ENCODE measurements at places on chromosomes 1 and 21.

DNA sequence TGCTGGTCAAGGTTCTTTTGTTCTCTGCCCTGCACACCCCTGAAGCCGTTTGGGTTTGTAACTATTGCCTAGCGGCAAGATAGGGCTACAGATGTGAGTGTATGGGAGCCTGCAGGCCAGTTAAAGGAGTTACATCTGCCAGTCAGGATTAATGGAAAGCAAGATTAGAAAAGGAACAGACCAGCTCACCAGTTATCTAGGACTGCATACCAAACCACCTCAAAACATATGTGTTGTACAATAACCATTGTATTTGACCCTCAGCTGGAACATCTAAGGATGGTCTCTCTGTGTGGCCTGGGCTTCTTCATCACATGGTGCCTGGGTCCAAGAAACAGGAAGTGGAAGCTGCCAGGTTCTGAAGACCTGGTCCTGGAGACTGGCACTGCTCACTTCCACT is 52.5 kb upstream of the FBXO28 start:
- no peak for DNase-seq

DNA sequence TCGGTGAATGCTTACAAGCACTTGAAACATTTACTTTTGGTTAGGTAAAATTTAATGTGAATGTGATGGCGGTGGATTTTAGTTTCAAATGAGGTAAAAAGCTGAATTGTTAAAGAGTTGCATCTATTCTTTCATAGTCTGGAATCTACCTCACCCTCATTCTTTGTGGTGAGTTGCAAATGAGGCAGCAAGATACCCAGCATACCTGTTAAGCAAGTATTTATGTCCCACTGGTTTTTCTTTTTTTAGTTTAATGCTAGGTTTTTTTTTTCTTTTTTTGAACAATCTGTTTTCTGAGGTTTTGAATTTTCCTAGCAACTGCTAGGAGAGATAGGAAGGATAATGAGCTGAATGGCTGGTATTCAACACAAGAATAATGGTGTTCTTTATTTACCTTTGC is 127.9 kb upstream of the CACYBP start:
- DNase-seq = peak; percentile 57

DNA sequence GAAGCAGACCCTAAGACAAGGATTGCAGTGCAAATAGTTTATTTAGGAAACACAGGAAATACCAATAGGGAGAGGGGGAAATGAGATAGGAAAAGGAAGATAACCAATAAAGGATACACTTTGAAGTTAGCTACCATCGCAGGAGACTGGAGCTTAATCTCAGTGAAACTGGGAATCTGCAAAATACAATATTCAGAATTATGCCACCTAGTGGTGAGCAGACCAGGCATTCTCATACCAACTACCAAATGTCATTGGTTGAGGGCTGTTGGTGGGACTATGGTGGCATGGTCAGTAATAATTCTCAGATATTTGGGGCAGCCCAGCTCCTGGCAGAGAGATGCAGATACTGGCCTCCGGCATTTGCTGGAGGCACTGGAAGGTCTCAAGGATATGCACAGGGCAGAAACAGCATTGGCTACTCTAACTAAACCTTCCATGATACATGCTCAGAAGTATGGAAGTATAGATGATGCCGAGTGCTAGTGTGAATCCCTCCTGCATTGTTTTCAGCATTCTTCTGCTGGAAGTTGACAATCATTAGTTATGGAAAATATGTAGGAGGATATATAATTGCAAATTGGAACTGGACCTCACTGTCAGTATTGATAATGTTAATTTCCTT is 11.8 kb upstream of the ZFP69B start:
- no peak for DNase-seq

GRCh38 chr1:27445177-27445936 is 44.6 kb downstream of the WASF2 start:
- DNase-seq = no peak

- no peak for DNase-seq
Measured at GRCh38 chr1:19123837-19124236, 86.2 kb downstream of the UBR4 start.

DNA sequence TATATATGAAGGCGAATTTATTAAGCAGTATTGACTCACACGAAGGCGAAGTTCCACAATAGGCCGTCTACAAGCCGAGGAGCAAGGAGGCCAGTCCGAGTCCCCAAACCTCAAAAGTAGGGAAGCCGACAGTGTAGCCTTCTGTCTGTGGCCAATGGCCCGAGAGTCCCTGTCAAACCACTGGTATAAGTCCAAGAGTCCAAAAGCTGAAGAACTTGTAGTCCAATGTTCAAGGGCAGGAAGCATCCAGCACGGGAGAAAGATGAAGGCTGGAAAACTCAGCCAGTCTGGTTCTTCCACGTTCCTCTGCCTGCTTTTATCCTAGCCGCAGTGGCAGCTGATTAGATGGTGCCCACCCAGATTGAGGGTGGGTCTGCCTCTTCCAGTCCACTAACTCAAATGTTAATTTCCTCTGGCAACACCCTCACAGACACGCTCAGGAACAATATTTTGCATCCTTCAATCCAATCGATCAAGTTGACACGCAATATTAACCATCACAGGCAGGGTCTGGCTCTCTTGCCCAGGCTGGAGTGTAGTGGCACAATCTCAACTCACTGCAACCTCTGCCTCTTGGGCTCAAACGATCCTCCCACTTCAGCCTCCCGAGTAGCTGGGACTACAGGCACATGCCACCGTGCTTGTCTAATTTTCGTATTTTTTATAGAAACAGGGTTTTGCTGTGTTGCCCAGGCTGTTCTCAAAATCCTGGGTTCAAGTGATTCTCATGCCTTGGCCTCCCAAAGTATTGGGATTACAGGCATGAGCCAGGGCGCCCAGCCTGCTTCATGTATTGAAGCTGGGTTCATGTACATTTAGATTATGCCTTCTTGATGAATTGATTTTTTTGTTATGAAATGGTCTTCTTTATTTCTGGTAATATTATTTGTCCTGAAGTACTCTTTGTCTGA is 85.3 kb downstream of the DHRS3 start:
- no peak for DNase-seq

GRCh38 chr1:16367968-16368890 is 1.2 kb downstream of the SZRD1 start:
- DNase-seq = no peak

- no peak for DNase-seq
Measured at GRCh38 chr21:35090403-35090802, 41.3 kb upstream of the RUNX1 start.

- DNase-seq = no peak
Measured at GRCh38 chr1:204453141-204453772, 41.3 kb downstream of the PIK3C2B start.

DNA sequence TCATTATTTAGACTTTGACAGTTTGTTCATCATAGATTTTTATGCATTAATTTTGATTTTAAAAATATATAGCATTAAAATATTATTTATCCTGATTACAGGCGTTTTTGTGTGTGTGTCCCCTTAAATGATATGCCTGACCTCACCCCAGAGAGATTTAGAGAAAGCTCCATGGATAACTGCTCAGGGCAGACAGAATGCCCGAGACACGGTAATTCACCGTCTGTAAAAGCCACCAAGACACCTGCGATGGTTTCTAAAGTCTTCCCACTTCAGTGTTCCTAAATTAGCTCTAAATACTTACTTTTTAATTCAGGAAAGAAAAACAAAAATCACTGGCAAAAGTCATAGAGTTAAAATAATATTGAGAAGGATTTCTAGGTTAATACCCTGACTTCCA is 350.6 kb upstream of the RUNX1 start:
- no peak for DNase-seq

GRCh38 chr1:66978201-66978600 is 53.4 kb downstream of the MIER1 start:
- DNase-seq = no peak

DNA sequence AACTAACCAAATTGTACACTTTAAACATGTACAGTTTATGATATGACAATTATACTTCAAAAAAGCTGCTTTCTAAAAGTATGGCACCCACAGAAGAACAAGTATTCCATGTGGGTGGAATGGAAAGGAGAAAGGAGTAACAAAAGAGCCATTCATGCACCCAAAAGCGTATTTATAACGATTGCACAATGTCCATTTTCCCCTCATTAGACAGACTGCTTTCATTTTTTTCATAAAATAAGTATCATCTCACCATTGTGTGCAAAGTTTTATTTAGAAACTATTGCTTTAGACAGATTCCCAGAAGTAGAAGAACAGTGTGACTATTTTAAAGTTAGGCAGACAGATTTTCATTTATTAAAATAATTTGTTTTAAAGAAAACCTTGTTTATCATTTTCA is 59.6 kb downstream of the KIAA0319L start:
- DNase-seq = no peak

DNA sequence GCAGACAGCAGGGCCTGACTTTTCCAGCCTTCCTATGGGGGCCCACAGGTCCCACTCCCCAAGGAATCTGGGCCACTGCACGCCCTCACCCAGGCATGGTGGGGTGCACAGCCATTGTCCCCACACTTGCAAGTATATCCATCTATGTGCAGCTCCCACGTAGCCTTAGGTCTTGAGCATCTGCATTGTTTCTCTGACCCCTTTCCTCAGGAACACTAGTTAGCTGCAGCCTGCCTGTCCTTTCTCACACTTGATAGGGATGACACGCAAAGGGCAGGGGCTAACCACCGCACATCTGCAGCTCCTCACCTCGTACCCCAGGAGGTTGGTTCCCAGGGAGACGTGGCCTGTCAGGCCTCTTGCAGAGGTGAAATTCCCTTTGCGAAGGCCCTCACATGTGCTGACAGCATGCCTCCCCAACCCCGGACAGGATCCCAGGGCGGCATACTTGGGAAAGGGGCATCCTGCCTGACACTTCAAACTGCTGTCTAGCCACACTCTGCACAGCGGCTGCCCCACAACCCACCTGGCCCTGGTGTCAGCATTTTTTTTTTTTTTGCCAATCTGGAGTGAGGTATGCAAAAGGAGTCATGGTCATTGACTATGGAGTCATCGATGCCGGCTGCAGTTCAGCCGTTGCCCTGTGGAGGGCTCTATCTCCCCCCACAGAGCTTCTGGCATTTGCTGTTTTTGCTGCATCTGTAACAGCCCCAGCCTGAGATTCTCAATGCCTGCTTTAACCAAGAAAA is 5.0 kb downstream of the JMJD4 start:
- no peak for DNase-seq

- DNase-seq = no peak
Measured at GRCh38 chr1:8166406-8166805, 140.3 kb upstream of the ERRFI1 start.

- DNase-seq = no peak
Measured at GRCh38 chr21:38236232-38236631, 20.6 kb upstream of the KCNJ15 start.

GRCh38 chr1:233485385-233485784 is 128.5 kb upstream of the KCNK1 start:
- no peak for DNase-seq

- no peak for DNase-seq
Measured at GRCh38 chr1:203898458-203899352, 37.3 kb downstream of the SNRPE start.

DNA sequence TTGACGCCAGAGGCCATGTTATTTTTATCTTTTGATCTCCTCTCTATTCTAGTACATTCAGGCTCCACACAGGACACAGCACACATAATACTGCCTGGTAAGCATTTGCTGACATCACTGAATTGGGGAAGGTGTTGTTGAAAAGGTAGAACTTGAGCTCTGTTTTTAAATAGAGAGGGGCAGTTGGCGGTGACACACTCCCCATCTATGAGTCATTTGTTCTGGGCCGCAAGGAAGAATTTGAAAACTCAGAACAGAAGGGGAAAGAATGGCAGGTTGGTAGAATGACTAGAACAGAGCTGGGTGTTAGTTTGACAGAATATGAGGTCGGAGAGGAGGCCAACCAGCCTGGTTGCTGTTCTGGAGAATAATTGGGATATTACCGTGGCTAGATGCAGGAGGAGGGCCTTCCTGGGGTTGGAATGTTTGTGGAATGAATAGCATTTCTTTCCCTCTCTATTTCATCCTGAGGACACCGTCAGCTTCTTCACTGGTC is 52.1 kb upstream of the ERRFI1 start:
- DNase-seq = no peak

GRCh38 chr1:94961988-94962387 is 35.1 kb upstream of the CNN3 start:
- no peak for DNase-seq

GRCh38 chr1:11362547-11363021 is 89.6 kb downstream of the UBIAD1 start:
- no peak for DNase-seq

DNA sequence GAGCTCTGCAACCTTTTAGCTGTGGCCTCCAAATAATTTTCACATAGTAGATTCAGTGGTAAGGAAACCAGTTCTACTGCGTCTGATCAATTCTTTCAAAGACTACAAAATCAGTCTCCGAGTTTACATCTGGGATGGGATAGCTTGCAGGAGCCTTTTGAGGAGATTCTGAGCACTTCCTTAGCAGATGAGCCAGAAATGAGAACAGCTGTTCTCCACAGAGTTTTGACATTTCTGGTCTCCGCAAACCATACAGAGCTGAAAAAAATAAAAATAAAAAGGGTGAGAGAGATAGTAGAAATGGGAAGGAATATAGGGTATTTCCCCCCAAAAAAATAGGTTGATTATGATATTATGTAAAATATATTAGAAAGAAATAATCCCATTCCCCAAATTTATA is 119.3 kb downstream of the LYPLAL1 start:
- no peak for DNase-seq

- DNase-seq = no peak
Measured at GRCh38 chr21:43981871-43982210, 30.3 kb upstream of the TRAPPC10 start.

- DNase-seq = no peak
Measured at GRCh38 chr1:159250638-159251216, 46.1 kb downstream of the ACKR1 start.

GRCh38 chr1:163307479-163308171 is 14.1 kb upstream of the NUF2 start:
- DNase-seq = no peak

DNA sequence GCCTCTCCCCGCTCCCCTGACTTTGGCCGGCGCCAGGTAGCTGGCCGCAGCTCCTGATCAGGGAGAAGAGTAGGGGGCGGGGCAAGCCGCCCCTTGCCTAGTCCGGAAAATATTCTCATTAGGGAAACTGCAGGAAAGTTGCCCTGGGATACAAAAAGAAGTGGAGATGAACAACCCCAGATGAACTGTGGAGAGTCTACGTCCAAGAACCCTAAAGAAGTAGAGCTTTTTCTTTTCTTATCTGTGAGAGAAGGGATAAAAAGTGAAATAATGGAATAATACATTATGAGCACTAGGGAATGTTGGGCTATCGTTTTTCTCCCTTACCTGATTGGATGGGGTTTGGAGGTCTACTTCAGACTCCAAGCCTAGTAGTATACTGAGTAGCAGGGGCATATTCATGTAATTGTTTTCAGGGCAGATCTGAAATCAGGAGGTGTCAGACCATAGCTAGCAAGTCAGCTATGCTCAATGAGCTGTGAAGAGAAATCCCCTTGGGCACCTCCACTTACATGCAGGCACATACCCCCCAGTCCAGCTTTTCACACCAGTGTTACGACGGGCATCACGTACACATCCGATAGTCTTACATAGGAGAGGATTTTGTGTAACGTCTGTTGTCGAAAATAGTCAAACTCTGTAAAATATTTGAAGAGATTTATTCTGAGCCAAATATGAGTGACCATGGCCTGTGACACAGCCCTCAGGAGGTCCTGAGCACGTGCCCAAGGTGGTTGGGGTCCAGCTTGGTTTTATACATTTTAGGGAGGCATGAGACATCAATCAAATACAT is 1.7 kb upstream of the DUSP10 start:
- peak; percentile 85 for DNase-seq

Measured in NCI-H774 (cell line).